Cortex of kidney (tissue), 1 donor: ENCODE measurements at places on chromosomes 2 and 18.

GRCh38 chr2:3604991-3605961 is 10.4 kb downstream of the COLEC11 start:
- no peak for DNase-seq

DNA sequence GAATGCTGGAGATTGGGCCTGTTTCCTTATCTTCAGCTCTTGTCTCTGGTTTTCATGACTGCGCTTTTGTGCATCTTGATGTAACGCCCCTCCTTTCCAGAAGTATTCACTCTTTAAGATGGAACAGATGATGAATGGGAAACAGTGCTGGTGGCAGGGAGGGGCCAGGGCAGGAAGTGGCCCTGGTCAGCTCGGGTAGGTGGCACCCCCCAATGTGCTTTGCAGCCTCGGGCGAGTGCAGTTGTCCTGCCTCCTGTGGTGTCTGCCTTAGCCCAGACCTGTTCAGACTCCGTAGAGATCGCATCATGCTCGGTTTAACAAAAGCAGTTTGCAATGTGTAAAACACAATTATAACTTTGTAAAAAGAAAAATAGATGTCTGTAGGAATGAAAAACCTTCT is 17.0 kb upstream of the MGAT4A start:
- DNase-seq, result no peak

GRCh38 chr2:217803653-217803960 is 199.2 kb downstream of the TNS1 start:
- no peak for DNase-seq

GRCh38 chr18:55506074-55506473 is 81.9 kb downstream of the TCF4 start:
- no peak for DNase-seq

GRCh38 chr2:178811901-178812300 is 4.7 kb upstream of the TTN start:
- no peak for DNase-seq

GRCh38 chr2:32715391-32715841 is 87.6 kb downstream of the TTC27 start:
- no peak for DNase-seq

DNA sequence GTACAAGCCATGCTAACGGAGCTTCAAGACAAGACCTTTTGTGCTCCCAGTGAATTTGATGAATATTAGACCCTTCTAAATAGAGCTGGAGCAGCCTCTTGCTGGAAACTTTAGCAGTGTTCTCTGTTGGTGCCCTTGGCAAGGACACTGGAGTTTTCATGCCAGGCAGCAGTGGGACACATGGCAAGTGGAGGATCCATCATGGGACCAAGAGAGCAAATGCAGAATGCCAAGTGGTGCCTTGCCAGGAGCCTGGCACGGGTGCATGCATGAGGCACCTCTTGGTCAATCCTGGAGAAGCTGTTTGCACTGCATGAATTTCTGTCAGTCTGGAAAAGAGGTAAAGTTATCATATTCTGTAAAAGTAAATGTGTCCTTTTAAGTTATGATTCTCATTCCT is 59.1 kb downstream of the NETO1 start:
- no peak for DNase-seq

DNA sequence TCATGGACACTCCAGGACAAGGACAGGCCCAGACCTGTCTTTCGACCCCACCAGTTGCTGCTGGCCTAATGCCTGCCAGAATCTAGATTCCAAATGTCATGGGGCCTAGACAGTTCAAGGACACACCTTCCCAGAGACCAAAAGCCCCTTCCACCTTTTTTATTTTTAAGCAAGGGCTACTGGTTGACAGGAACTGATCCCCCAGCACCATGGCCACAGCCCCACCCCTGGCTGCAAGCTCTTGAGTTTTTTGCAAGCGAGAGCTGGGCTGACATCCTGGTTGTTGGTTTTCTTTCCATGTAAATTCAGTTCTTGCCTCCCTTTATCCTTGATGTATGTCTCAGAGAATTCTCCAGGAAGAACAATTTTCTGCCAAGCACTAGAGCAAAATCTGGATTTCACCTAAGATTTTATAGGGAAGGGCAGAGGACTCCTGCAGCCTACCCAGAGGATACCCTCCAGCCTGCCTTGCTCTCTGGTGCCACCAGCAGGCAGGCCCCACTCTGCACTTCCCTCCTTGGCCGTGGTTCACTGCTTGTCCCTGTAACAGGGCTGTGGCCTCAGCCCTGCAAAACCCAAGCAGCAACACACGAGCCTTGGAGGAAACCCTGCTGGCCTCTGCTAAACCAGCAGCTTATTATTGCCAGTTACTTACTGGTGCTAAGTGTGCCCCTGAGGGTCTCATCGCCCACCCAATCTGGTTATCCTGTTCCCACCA is 97.7 kb downstream of the TWIST2 start:
- DNase-seq, result no peak

- no peak for DNase-seq
These were observed 547.2 kb downstream of the ZNF804A start for GRCh38 chr2:185145316-185146121.

GRCh38 chr2:160051371-160051800 is 11.0 kb downstream of the PLA2R1 start:
- no peak for DNase-seq

DNA sequence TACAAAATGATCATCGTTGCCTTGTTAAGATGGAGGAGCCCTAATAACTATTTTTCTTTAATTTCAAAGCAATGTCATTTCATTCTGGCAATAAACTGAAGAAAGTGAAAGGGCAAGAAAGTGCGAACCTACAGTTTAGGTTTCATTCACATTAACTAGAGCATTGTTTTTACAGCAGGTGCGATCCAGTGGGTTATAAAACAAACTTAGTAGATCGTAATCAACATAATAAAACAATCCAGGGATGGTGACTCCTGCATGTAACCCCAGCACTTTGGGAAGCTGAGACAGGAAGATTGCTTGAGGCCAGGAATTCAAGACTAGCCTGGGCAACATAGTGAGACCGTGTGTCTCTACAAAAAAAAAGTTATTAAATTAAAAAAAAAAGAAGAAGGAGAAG is 51.1 kb downstream of the AP1S3 start:
- no peak for DNase-seq

DNA sequence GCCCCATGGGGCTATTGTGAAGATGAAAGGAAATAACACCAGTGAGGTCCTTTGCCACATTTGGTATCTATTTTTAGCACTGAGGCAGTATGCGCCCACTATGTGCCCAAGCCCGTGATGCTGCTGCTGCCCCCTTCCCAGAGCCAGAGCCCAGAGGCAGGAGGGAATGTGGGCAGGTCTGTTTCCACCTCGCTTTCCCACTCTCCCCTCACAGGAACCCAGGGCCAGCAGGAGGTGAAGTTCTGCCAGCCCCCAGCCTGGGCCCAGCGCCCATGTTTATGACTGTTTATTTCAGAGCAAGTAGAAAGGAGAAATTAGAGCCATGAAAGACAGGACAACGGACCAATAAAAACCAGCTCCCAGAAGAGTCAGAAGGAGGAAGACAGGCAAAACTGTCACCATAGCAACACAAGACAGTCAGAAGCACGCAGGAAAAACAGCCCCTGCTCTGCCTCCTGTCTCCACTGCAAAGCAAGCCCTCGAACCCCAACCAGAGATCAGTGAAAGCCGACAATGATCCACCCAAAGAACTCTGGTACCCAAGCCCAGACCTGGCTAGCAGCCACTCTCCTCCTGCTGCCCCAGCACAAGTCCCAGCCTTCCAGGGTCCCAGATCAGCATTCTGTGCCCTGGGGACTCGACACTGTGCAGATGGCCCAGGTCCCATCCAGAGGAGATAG is 1.4 kb downstream of the CYRIA start:
- no peak for DNase-seq

DNA sequence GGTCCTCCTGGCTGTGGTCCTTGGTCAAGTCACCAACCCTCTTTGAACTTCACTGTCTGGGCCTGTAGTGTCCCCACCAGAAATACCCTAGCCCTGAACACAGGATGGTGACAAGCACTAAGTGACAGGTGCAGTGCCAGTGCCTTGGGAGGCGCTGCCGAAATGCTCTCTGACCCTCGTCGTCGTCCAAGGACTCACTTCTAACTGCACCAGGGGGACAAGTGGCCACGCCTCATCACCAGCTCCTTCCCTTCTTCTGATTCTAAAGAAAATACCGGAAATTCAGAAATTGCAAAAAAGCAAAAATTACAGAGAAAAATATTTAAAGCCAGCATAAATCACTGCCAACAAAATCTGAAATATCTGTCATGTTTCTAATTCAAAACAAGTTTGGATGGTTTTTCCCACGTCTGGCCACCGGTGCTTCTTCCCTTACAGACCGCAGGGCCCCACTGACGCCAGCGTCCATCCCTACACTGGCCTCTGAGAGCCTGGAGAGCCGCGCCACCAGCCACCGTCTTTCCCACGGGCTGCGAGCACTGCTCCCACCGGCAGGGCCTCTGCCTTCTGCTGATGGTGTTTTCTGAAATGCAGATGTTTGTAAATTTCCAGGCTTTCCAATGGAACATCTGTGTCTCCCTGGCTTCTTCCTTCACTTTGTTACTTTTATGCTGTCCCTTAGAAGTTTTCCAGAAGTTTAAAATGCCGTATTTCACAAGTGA is 37.4 kb upstream of the GPC1 start:
- no peak for DNase-seq

GRCh38 chr2:224287531-224287930 is 114.4 kb downstream of the FAM124B start:
- DNase-seq, result no peak

- no peak for DNase-seq
These were observed 37.6 kb upstream of the CD226 start for GRCh38 chr18:69985239-69985638.

DNA sequence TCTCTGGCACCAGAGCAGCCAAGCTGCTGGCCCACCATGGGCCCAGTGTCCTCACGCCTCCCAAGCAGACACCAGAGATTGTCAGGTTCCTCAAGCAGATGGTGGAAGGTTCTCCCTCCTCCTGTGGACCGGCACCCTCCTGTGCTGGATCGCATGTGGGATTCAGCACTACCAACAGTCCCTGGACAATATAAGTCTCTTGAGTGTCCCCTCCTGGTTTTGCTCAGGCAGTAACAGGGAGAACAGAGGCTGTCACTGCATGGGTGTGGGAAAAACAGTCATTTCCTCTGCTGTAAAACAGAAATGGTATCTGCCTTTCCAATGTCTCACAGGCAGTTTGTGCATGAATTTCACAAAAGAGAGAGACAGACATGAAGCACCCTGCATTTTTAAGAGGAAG is 47.7 kb upstream of the TUBA3E start:
- DNase-seq, result no peak

DNA sequence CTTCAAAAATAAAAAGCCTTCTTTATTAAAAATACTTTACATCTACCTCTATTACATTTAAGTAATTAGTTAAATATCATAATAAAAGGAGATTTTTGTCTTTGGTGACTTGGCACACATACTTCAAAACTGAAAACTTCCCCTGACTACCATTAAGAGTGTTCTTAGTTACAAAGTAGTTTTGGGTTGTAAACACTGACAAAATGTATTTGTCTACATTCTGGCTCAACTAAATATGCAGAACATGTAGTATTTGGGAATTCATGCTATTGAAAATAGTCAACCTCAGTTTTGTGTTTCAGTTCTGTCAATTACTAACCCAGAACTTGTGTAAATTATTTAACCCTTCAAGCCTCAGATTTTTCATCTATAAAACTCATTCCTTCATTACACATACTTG is 311.5 kb downstream of the RAD51AP2 start:
- DNase-seq, result no peak

DNA sequence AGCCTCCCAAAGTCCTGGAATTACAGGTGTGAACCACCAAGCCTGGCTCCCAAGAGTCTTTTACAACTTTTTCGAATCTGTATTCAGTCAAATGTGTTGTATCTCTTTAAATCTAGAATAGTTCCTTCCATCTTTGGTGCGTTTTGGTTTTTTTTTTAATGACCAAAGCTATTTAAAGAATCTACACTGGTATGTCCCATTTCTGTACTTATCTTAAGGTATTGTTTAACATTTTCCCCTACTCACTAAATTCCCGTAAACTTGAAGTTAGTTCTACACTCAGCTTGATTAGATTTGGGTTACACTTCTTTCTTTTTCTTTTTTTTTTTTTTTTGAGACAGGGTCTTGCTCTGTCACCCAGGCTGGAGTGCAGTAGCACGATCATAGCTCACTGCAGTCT is 63.8 kb downstream of the TMEM237 start:
- DNase-seq, result no peak

DNA sequence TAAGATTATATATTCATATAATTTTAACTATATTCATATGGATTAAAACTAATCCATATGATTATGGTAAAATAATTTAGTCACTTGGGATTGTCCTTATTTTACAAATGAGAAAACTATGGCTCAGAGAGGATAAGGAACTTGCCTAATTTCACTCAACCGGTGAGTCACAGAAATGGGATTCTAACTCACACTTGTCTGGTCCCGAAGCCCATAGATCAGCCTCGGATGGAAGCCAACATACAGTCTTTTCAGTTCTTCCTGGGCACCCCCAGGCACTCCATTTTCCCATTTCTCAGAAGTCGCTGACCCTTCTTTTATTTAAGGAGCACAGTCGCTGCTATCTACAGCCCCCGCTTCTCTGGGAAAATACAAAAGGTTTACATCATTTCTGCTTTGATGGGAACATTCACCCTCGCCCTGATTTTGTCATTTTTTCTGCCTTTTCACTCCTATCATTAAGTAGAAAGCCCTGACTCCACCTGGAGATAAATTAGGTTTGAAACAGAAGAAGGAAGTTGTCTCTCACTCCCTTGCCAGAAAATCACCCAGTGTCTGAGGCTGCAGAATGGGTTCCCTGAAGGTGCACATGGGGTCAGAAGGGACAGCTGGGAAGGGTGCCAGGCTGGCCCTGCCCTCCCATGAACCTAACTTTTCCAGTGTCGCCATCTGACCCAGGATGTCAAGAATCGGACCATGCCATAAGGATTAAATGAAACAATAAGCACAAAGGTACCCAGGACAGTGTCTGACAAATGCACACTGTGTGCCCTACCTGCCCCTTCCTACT is 36.6 kb downstream of the CYP1B1 start:
- DNase-seq, result no peak

DNA sequence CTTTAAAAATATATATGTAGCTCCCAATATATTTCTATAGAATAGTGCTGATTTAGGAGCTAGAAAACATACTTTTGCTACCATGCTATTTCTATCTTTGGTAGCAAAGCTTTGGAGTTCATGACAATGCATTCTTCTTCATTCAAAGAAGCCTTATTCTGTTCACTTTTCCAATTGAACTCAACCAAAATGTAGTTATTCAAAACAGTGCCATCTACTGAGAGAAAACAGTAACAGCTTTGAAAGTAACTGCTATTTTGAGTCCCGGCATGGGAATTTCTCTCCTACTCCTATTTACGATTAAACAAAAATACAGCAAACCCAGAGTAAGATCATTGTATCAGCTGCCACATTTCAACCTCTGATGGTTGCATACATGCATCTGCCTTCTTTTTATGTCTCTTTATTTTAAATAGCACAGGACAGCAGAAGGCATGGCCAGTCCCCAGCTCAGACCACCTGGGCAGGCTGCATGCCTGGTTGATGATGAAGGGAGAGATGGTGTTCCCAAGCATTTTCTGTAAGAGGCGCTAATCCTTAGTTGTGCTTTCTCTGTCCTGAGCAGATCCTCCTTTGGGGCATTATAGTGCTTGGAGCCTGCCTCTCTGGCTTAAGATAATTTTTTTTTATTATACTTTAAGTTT is 69.7 kb upstream of the SULT1C3 start:
- no peak for DNase-seq

GRCh38 chr18:45012286-45012685 is 331.6 kb downstream of the SETBP1 start:
- no peak for DNase-seq

- no peak for DNase-seq
These were observed 57.2 kb upstream of the BOD1L2 start for GRCh38 chr18:57089702-57090101.

GRCh38 chr2:237407700-237408099 is 6.3 kb downstream of the COL6A3 start:
- no peak for DNase-seq
